Pericardium fibroblast (primary cell): ENCODE measurements at places on chromosomes 2 and 18. TPM values are rescaled to one million over a fixed set of nuclear protein-coding genes. Genes with fewer than 3 reads are reported as not detected.

C2orf81 gene
- total RNA-seq, result 2.0 and 2.7 TPM in 2 replicates

REG3G gene
- not detected in 2 replicates for total RNA-seq

MYOM1 gene
- 1.4 and 3.0 TPM in 2 replicates for total RNA-seq

SOCS6 gene
- 9.4 and 10.0 TPM in 2 replicates for total RNA-seq

PJVK gene
- total RNA-seq, result 0.12 and 1.9 TPM in 2 replicates
